ENCODE measurements at places on chromosomes 6 and 20.

- DNase-seq: no peak
Observed at GRCh38 chr6:149319422-149319821, 1.9 kb downstream of the TAB2 start.

GRCh38 chr6:5142915-5143314 lies 57.8 kb downstream of the PPP1R3G start:
- no peak for DNase-seq

DNA sequence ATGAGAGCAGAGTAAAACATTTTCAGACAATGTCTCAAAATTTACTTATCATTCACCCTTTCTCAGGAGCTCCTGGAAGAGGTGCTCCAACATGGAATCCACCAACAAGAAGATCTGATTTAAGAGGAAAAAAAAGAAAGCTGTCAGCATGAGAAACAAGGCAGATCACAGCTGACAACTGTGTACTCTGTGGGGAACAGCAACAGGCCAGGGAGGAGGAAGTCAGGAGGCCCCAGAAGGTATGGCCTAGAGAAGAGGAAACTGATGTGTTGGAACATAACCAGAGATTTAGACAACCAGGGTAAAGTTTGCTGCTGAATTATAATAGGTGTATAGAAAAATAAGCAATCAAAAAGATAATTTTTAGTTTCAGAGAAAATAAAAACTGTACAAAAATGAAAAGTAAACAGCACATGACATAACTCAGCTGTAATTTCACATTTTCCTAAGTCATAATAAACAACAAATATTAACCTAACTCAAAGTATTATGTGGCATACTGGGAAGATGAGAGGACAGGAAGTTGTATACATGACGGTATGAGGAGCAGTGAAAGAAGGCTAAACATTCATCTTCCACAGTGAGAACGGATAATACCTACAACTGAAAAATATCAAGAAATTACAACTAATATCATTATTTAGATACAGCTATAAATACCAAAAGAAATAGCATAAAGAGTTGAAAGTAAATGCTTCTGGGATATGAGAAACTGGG lies 113.6 kb upstream of the EMILIN3 start:
- DNase-seq: no peak

DNA sequence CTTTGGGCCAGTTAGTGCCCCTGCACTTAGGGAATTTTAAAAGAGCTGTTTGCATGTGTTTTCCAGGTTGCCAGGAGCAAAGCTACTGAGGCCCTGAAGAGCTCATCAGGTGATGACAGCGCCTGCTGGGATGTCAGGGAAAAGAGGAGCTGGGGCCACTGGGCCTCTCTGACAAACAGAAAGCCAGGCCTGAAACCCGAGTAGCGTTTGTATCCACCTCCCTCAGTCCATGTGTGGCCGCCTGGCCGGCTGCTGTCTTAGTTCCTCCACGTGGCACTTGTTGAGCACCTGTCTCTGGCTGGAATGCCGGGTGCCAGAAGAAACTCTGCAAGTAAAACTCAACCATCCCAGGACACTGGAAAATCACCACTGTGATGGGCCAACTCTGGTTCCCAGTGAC lies 601.2 kb downstream of the CDH26 start:
- no peak for DNase-seq

DNA sequence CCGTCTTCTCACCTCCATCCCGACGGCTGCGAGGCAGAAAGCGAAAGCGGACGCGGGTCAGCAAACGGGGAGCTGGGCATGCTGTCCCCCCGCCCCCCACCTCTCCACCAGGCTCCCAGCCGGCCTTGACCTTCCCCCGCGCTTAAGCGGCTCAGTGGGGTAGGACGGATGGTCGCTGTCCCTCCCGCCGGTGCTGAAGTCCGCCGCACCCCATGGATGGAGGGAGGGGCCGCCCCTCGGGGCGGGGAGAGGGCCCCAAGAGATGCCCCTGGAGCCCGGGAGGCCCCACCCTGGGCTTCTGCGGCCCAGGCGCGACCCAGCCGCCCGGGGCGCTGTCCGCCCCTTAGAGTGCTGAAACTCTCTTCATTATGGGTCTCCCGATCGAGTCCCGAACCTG lies at the start of gene KCNB1:
Gene KCNB1, minus strand, starts transcription at position 48 of the 397 bp plus-strand sequence. CDS start 188 bp downstream, outside the sequence.
- DNase-seq: no peak

DNA sequence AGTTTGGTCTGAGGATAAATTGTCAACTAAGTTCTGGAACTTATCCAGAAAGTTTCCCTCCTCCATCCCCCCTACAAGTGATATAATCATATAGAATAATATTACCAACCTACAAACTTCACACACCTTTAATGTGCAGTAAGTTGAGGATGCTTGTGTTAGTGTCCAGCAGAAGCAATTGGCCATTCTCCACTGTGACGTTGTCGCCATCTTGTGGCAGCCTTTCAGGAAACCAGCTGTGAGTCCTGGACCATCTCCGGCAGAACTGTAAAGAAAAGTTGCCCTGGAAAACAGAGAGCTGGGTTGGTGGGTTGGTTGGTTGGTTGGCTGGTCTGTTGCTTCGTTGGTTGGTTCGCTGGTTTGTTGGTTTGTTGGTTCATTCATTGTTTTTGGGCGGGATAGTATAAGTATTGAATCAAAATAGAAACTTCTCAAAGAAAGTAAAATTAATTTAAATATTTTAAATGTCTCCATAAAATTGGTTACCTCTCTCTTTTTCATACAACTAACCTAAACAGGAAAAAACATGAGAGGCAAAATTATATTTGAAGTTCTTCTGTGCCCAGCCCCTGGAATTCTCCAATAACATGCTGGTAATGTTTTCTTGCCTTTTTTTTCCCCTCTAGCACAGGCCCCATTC lies 127.5 kb downstream of the PKHD1 start:
- DNase-seq: peak; percentile 12
